ENCODE measurements at places on chromosomes 7 and 10.

DNA sequence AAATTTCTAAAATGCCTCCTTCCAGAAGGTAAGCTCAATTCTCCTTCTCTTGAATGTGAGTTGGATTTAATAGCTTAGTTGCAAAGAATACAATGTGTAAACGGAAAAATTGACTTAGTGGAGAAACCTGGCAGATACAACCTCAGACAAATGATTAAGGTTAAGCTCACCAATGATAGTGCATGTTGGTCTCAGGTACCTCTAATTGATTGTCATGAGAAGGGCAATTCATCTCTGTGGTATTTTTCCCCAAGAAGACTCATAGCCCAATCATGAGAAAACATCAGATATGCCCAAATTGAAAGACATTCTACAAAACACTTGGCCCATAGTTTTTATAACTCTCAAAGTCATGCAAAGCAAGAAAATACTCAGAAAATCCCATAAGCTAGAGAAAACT is 36.2 kb upstream of the TMEM106B start:
- DNase-seq = no peak

- peak; percentile 72 for DNase-seq
Observed at GRCh38 chr7:55086413-55087201, 67.8 kb downstream of the EGFR start.

DNA sequence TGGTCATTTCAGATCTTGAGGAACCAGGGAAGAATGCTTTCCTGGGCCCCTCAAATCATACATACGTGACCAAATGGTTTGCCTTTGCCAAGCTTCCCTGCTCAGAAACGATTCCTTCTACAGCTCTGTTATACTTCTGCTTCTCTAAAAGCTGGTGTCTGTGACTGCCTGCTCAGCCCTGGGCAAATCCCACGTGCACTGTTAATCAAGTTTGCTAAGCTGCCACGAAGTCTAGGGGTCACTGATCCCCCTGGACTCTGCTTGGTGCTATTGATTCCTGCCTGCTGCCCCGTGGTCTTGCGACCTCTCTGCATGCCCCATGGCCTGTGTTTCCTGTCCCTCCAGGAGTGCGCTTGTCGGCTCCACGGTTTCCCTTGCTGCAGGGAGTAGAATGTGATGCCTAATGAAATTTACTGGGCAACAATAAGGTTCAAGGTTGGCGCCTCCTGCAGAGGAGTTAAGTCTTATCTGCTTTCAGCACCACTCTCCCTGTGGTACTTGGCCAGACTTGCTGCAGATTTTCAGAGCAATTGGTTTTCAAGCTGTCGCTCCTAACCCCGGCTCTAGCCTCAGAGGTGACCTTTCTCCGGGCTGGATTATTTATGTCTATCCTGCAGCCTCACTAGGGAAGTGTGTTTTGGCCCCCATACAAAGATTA is 201.6 kb upstream of the FZD8 start:
- DNase-seq = no peak

- DNase-seq = no peak
Observed at GRCh38 chr10:20233423-20233822, 417.2 kb downstream of the PLXDC2 start.

DNA sequence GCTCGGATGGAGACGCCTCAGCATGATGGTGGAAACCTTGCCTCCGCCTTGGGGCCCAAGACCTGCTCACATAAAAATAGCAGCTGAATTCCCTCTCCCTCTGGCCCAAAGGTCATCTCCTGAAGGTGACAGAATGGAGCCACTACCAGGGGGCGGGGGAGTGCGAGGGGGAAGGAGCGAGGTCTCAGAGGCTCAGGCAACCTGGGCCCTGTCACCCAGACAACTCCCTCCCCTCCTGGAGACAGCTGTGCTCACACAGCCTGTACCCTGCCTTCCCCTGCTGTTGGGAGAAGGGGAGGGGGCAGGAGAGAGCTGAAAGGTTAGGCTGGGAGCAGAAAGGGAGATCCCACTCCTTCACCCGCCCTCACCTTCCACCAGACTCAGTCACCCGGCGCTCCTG is 173.0 kb upstream of the RHEB start:
- DNase-seq = no peak

GRCh38 chr10:19333631-19334030 is 285.0 kb downstream of the MALRD1 start:
- DNase-seq = no peak

GRCh38 chr10:12628153-12628552 is 278.8 kb downstream of the CAMK1D start:
- no peak for DNase-seq

DNA sequence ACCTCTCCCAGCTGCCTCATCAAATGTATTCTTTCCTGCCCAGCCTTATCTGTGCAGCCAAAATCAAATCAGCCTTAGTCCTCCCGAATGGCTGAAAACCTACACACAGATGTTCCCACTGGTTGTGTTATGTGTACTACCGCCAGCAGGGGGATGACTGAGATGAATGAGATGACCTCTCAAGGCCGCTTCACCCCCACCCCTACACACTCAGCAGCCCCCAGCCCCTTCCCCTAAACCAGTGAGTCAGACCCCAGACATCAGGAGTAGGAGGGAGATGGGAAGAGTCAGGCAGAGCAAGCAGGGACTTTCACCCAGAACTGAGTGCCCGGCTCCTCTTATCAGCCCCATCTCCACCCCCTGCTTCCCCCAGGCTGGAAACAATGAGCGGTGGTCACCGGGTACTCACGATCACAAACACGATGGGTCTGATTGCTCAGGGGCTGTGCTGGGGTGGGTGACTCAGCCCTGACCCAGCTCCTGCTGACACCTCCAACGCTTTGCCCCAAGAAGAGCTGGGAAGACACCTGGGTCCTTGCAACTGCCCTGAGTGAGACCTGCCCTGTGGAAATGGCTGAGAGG is 6.5 kb upstream of the C10orf105 start:
- DNase-seq = peak; percentile 46

DNA sequence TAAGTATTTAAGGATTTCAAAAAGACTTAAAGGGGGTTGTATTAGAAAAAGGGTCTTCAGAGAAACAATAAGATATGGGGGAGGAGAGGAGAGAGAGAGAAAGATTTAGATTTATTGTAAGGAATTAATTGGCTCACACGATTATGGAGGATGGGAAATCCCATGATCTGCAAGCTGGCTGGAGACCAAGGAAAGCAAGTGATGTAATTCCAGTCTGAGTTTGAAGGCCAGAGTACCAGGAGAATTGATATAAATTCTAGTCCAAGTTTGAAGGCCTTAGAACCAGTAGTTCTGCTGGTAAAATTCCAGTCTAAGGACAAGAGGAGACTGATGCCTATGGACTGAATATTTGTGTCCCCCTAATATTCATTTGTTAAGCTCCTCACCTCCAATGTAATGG is 20.6 kb upstream of the SLC13A1 start:
- DNase-seq = no peak

DNA sequence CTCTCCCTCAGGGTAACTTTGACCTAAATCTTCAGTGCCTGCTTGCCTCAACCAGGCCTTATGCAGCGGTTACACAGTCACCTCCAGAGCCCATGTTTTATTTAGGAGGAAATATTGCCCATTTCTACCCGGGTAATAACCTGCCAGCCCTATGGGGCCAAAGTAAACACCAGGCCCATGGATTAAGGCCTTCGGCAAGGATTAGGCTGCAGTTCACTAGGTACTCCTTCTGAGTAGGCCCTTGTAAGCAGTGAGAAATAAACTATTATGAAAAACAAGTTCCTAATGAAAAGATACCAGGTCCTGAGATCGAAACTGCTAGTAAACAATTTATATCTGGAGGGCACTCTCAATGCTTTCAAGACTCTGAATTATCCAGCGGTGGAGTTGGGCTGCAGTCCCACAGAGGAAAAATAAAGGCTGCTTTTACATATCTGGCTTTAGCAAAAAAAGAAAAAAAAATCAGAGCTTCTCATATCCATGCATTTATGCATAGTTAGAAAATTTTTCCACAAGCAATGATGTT is 3.7 kb upstream of the HOXA10 start:
- no peak for DNase-seq

- no peak for DNase-seq
Observed at GRCh38 chr7:142436601-142437000, 178.7 kb upstream of the PRSS58 start.

GRCh38 chr7:17659126-17659525 is 281.2 kb downstream of the SNX13 start:
- DNase-seq = no peak

GRCh38 chr10:98570834-98571233 is 124.1 kb upstream of the HPS1 start:
- no peak for DNase-seq

DNA sequence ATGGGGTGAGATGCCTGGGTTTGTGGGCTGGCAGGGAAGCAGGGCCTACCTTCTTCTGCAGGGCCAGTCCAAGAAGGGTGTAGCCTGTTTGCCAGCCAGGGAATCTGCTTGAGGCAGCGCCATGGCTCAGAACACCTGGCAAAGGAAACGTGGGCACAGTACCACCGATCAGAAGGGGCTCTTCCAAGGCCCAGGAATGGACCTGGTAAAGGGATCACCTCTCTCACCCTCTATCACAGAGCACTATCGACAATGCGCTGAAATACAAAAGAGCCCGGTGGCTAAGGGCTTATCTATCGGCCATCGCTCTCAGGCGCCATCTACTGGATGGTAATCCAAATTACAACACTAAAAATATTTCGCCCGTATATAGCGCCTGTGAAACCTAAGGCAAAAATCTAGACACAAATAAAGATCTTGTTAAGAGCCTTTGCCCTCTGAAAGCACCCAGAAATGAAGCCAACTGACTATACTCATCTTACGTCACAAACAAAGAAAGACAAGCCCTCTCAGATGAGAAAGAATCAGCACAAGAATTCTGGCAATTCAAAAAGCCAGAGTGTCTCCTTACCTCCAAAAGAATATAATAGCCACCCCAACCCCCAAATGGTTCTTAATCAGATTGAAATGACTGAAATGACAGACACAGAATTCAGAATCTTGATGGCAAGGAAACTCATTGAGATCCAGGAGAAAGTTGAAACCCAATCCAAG is 217.8 kb upstream of the HPS1 start:
- peak; percentile 34 for DNase-seq

DNA sequence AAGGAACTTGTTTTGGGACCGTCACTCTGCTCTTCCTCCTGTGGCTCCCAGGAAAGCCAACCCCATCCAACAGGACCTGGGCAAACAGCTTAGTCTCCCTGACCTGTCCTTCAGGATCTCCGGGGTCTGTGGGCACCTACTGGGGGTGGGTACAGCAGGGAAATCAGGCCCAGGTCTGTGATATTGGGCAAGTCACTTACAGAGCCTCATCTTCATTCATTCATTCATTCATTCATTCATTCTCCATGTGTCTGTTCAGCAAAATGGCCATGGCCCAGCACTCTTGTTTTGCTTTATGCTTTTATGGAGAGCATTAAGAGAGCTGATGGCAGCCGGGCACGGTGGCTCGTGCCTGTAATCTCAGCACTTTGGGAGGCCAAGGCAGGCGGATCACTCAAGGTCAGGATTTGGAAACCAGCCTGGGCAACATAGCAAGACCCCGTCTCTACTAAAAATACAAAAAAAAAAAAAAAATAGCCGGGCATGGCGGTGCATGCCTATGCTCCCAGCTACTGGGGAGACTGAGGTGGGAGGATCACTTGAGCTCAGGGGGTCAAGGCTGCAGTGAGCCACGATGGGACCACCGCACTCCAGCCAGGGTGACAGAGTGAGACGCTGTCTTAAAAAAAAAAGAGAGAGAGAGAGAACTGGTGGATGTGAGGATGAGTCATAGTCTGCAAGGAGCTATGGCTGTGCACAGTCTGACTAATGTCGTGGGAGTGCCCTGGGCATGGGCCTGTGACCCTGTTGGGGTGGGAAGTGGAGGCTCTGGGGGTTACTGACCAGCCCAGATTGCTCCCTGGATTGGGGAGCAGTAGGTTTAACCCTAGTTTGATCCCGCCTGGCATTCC is 54.3 kb downstream of the CLIP2 start:
- no peak for DNase-seq

DNA sequence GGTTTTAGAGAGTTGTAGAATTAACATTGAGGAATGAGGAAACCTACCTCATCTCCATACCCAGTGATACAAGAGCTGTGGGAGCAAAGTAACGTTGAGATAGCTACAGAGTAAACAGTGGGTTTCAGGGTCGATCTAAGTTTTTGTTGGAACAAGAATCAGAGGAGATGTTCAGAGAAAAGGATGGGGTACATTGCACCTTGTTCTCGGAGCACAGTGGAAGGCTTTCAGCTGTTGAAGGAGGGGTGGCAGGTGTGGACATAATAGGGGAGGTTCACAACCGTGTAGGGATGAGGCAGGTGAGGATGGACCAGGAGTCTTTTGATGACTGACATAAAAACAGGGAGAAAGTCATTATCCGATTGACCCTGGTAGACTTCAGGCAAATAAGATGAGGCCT is 121.7 kb downstream of the MLLT10 start:
- peak; percentile 40 for DNase-seq

- no peak for DNase-seq
Observed at GRCh38 chr10:118547282-118547681, 48.2 kb downstream of the PRLHR start.

DNA sequence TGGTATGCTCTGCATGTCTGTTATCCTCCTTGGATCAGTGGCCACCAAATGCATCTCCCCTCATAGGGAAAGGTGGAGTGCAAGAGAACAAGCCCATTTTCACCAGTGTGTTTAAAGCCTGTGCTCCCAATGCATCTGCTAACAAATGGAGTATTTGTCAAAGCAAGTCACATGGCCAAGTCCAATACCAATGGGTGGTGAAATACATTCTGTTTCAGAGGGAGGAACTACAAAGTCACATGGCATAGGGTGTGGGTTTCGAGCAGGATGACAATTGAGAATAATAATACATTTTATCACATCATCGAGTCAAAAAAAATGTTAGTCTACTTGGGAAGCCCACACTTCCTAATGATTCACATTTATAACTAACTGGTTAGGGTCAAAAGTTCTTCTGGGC is 62.7 kb downstream of the SUGCT start:
- DNase-seq = no peak

DNA sequence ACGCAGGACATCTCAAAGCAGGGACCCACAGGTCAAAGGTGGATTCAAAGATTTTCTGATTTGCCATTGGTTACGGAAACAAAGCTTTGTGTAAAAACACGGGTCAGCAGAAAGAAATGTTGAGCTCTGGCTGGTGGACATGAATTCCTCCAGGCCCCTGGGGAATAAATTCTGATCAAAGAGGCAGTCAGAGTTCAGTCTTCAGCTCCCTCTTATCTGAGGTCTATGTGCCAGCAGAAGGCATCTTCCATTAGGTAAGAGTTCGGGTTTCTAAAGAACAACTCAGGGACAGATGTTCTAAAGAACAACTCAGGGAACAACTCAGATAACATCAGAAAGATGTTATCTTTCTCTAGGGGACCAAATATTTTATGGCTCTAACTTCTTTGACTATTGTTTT is 64.9 kb upstream of the PALS2 start:
- no peak for DNase-seq

DNA sequence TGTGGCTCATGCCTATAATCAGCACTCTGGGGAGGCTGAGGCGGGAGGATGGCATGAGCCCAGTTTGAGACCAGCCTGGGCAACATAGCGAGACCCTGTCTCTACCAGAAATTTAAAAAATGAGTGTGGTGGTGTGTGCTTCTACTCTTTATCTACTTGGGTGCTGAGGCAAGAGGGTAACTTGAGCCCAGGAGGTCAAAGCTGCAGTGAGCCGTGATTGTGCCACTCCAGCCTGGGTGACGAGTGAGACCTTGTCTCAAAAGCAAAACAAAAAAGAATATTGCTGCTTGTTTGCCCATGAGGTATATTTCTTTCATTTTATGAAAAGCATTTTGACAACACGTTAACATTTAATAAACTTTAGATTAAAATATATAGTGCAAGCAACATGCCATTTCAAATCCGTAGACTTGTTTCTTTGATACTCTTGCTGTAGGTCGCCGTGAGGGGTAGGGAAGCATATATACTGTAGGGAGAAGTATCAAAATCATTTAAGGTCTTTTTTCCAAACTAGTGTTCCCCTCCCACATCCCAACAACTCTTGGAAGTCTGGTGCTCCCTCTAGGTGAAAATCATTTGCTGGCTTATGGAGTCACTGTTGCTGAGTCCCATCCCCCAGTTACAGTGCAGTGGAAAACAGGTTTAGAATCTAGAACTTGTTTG is 4.3 kb upstream of the LSMEM1 start:
- no peak for DNase-seq

All from HepG2 (cell line).